WTC11 (cell line): ENCODE measurements at places on chromosomes 7 and 10. TPM values are rescaled to one million over a fixed set of nuclear protein-coding genes. Genes with fewer than 3 reads are reported as not detected.

DNA sequence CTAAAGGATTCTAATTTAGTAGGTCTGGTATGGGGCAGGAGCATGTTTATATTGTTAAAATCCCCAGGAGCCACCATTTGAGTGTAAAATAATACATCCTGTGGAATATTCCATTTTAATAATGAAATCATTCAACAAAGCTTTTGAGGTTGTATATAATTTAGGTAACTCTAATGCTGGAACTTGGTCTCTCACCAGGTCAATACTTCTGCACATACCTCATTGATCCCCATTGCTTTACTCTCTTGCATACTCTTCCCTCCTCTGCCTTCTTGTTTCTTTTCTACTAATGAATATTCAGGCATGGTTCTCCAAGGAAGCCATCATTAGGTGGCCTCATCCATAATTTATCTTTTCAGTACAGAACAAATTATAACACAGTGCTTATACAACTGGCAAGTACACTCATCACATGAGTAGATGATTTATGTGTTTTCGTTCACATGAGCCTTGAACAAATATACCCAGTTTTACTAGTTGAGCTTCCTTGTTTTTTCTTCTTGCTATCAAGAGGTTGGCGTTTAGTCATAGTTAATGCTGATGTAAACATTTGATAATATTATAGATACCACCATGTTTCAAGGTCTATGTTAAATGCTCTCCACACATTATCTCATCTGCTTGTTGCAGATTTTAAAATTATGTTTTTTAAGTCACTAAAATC is 7.2 kb downstream of the PALS2 start:
- peaks cover 6% of the 10 kb centered on the region; the same call in 1 of the 2 replicates for H3K36me3 ChIP-seq
- H3K4me3 ChIP-seq = no peak overlapping the region
- H3K4me1 ChIP-seq = peaks cover 54% of the 10 kb centered on the region
- DNase-seq = no peak
- H3K27me3 ChIP-seq = no peaks in the 10 kb centered on the region

GRCh38 chr7:115350764-115351163 is 428.9 kb downstream of the MDFIC start:
- H3K27ac ChIP-seq = no peak overlapping the region
- DNase-seq = no peak
- no peaks in the 10 kb centered on the region for H3K4me1 ChIP-seq
- H3K27me3 ChIP-seq = no peaks in the 10 kb centered on the region

DNA sequence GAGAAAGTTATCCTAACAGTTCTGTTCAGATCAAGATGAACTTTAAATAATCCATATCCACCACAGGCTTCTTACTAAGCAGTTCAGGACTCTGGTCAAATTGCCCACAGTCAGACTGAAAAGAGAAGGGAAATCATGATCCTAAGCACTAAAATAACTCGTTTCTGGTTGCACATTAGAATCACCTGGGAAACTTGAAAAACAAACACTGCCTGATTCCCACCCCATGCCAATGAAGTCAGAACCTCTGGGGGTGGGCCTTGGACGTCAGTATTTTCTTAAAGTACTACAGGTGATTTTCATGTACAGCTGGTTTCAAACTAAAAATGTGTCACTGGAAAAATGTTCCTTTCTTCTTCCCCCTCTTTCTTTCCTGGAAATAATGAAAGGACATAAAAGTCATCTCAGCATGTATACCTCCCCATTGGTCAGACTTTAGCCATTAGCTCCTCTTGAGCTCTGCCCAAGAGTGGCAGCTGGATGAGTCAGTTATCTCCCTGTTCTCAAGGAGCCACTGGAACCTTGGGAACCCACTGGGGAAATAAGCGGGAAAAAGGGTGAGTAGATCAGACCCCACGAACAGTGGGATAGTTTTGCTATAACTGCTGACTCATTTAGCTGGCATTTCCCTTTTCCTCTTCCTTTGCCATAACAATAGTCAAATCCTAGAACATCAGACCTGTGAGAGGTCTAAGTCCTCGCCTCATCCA is 75.3 kb upstream of the IL6 start:
- DNase-seq = no peak
- peaks cover 24% of the 10 kb centered on the region for H3K36me3 ChIP-seq
- H3K27ac ChIP-seq = no peak overlapping the region
- no peak overlapping the region for H3K4me3 ChIP-seq
- H3K4me1 ChIP-seq = peaks cover 21% of the 10 kb centered on the region

DNA sequence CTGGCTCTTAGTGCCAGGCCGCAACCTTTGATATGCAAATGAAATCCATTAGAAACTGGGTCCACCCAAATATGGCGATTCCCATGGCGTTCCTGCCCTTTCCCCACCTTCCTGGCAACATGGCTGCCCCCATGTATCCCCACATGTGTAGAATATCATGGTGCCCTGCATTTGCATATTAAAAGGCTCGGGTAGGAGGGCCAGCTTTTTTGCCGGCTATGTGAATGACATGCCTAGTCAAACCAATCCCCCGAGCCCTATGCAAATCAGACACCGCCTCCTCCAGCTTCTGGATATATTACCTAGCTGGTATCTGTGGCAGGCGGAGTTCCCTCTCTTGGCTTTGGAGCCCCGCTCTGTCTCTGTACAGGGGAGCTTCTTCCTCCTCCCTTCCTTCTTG is 18.3 kb downstream of the MMS19 start:
- H3K36me3 ChIP-seq = peaks cover 43% of the 10 kb centered on the region
- H3K4me1 ChIP-seq = peaks cover 21% of the 10 kb centered on the region
- H3K27me3 ChIP-seq = no peaks in the 10 kb centered on the region
- peak overlapping the region; percentile 11 for H3K4me3 ChIP-seq
- H3K27ac ChIP-seq = peak overlapping the region; percentile 94
- DNase-seq = peak; percentile 87

DNA sequence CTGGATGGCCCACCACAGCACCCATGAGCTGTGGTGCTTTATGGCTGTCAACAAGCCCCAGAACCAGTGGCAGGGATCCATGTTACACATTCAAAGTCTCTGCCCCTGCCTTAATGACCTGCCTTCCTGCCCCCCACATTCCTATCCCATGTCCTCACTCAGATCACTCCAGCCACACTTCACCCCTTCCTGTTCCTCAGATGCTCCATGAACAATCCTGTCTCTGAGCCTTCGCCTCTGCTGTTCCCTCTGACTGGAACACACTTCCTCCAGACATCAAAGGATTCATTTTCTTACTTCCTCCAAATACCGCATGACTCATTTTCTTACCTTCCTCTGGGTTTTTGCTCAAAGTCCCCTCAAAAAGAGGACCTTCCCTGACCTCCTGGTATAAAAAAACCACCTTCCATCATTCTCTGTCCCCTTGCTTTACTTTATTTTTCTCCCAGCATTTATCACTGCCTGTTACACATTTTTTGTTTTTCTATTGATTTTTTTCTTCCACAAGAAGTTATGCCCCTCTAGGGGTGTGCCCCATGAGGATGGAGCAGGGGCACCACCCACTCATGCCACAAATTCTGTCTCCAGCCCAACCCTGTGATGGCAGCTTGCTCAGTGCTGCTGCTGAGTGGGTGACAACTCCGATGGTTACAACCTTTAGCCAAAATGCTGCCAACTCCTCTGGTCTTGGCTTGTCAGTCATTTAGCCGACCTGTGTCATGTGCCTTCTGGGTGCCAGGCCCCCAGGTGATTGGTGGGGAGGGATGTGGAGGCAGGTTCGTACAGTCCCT is 18.2 kb downstream of the COL13A1 start:
- H3K27me3 ChIP-seq = peaks cover 9% of the 10 kb centered on the region
- peaks cover 12% of the 10 kb centered on the region for H3K36me3 ChIP-seq
- DNase-seq = no peak
- no peak overlapping the region for H3K4me3 ChIP-seq
- no peak overlapping the region for H3K27ac ChIP-seq

- H3K4me1 ChIP-seq = 0 out of 2 replicates have a peak, but pooled peaks cover 6% of the 10 kb centered on the region
- H3K27me3 ChIP-seq = no peaks in the 10 kb centered on the region
- peaks cover 10% of the 10 kb centered on the region; the same call in 1 of the 2 replicates for H3K36me3 ChIP-seq
- no peak overlapping the region for H3K27ac ChIP-seq
- H3K4me3 ChIP-seq = no peak overlapping the region
These were observed 221.5 kb downstream of the ADAM12 start for GRCh38 chr10:126166797-126167196.

GRCh38 chr7:138460176-138460648 is at the start of gene TRIM24:
TRIM24 (plus strand) TSS chr7:138460259; CDS start chr7:138460549, 290 bp downstream.
- no peaks in the 10 kb centered on the region for H3K27me3 ChIP-seq
- H3K27ac ChIP-seq = peak within 1 kb of the TSS; percentile 99
- no peak for DNase-seq
- H3K4me3 ChIP-seq = peak within 1 kb of the TSS; percentile 98

DNA sequence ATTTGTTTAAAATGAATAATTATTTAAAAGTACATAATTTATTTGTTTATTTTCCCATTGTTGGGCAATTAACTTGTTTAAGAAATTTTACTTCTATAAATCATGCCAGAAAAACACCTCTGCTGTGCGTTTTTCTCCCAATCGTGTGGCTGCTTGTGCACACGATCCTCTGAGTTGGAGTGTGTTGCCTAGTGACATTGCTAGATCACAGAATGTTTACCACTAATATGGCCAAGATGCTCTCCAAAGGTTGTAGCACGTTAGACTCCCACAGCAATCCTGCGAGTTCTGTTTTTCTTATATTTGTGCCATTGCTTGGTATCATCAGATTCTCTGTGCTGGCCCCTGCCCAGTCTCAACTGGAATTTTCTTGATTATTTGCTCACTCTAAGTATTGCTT is 207.1 kb upstream of the ADCY1 start:
- no peaks in the 10 kb centered on the region for H3K36me3 ChIP-seq
- no peaks in the 10 kb centered on the region for H3K4me1 ChIP-seq
- no peak overlapping the region for H3K27ac ChIP-seq
- no peak overlapping the region for H3K4me3 ChIP-seq
- no peak for DNase-seq
- H3K27me3 ChIP-seq = no peaks in the 10 kb centered on the region; the same call in 1 of the 2 replicates

DNA sequence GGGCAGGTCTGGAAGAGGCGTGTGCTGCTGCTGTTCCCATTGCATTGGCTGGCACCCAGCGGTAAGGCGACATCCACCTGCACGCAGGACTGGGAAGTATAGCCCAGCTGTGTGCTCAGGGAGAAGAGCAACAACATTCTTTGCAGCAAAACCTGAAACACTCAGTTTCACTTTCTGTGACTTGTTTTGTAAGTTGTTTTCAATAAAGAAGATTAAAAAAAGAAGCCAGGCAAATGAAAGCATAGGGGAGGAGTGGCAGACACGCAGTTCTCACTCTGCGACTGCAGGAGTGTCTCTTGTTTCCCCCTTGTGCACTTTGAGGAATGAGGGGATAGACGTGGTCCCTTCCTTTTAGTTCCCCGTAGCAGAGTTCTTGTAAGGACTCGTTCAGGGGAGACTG is 5.8 kb downstream of the FBH1 start:
- H3K4me3 ChIP-seq = no peak overlapping the region
- H3K36me3 ChIP-seq = peaks cover 34% of the 10 kb centered on the region
- H3K4me1 ChIP-seq = peaks cover 15% of the 10 kb centered on the region
- no peaks in the 10 kb centered on the region for H3K27me3 ChIP-seq
- no peak for DNase-seq

DNA sequence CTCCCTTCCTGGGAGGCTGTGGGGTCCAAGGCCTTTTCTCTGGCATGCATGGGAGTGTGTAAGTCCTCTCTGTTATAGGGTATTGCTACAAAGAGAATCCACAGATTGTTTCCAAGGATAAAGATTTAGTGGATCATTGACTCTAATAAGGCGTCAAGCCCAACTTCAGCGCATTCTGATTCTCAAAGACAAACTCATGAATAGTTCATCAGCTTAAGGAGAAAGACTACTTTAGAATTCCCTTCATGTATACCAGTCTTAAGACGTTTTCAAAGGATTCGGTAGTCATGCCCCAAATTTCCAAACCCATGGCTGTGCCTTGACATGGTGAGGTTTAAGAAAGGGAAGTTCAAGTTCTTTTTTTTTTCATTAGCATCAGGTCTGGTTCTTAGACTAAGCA is 46.6 kb upstream of the ABLIM1 start:
- DNase-seq = no peak
- H3K4me3 ChIP-seq = no peak overlapping the region
- peaks cover 3% of the 10 kb centered on the region for H3K27me3 ChIP-seq
- H3K4me1 ChIP-seq = peaks cover 10% of the 10 kb centered on the region
- H3K27ac ChIP-seq = no peak overlapping the region
- H3K36me3 ChIP-seq = peaks cover 11% of the 10 kb centered on the region; the same call in 1 of the 2 replicates

DNA sequence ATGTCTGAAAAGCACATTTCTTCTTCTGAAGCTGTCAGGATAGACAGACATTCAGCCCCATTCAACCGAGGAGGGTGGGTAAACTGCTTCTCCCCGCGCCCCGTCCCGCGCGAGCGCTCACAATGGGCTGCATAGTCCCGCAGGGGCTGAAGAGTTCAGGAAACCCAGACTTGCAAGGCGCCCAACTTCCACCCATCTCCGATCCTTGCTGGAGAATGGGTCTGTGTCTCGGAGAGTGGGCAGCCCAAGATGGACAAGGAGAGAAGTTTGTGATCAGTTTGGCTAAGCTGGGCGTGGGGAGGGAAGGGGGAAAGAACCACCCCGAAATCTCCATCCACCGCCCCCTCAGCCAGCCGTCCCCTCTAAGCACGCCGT is 686 bp downstream of the AASS start:
- H3K27me3 ChIP-seq = no peaks in the 10 kb centered on the region
- no peak for DNase-seq
- peaks cover 38% of the 10 kb centered on the region for H3K36me3 ChIP-seq
- peak overlapping the region; percentile 99 for H3K27ac ChIP-seq
- H3K4me3 ChIP-seq = peak overlapping the region; percentile 94

DNA sequence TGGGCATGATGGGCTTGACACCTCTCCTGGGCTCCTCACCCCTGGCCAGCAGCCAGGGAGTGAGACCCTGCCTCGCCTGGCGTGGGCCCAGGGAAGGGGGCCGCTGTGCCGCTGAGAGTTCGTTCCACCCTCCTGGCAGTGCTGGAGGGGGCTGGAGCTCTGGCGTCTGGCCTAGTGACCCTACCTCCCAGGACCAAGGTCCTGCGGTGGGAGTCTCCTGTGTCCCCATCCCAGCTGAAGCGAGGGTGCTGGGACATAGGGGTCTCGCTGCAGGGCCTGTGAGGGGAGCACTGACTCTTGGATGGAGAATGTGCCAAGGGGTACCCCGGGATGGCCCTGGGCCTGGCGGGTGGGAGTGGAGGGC is 1.2 kb downstream of the GTF2IRD1 start:
- H3K27ac ChIP-seq = no peak overlapping the region
- peaks cover 13% of the 10 kb centered on the region for H3K4me1 ChIP-seq
- H3K36me3 ChIP-seq = no peaks in the 10 kb centered on the region

GRCh38 chr7:143299346-143299745 is 11.2 kb downstream of the CASP2 start:
- H3K27ac ChIP-seq = no peak overlapping the region
- no peak overlapping the region for H3K4me3 ChIP-seq
- H3K36me3 ChIP-seq = peaks cover 89% of the 10 kb centered on the region
- H3K4me1 ChIP-seq = no peaks in the 10 kb centered on the region

- peaks cover 12% of the 10 kb centered on the region for H3K36me3 ChIP-seq
- no peak overlapping the region for H3K4me3 ChIP-seq
- peak; percentile 11 for DNase-seq
- H3K4me1 ChIP-seq = no peaks in the 10 kb centered on the region; the same call in 1 of the 2 replicates
- H3K27ac ChIP-seq = no peak overlapping the region
- H3K27me3 ChIP-seq = no peaks in the 10 kb centered on the region
These were observed 47.6 kb downstream of the PDGFA start for GRCh38 chr7:471866-472639.

Gene ZNF138
- 15.4 to 21.4 TPM (median 16.0 TPM) in 3 replicates for total RNA-seq

Gene PON3
- total RNA-seq = 0.37 to 0.62 TPM (median 0.42 TPM) in 3 replicates

Gene AGAP6
- total RNA-seq = 16.8 to 19.0 TPM (median 17.3 TPM) in 3 replicates

Gene IFIT1B
- total RNA-seq = not detected in 3 replicates

Gene EPO
- total RNA-seq = 0.63 to 0.76 TPM (median 0.66 TPM) in 3 replicates

Gene MET
- total RNA-seq = 9.4 to 12.8 TPM (median 11.6 TPM) in 3 replicates

Gene MYL7
- total RNA-seq = 0.39 to 1.6 TPM (median 0.90 TPM) in 3 replicates

Gene SGMS1
- total RNA-seq = 12.4 to 14.0 TPM (median 13.2 TPM) in 3 replicates

Gene NKX1-2
- 30.8 to 57.7 TPM (median 31.0 TPM) in 3 replicates for total RNA-seq

Gene GIMAP4
- 0.28 to 0.39 TPM (median 0.30 TPM) in 3 replicates for total RNA-seq

Gene PIP
- not detected in 3 replicates for total RNA-seq

Gene MKX
- total RNA-seq = 0.87 to 1.8 TPM (median 1.2 TPM) in 3 replicates
